ENCODE measurements at places on chromosomes 7 and 10.
A peak's percentile ranks its signal among the peaks of the same experiment; 100 is the strongest.

- peak; percentile 77 for DNase-seq
Observed at GRCh38 chr10:45000138-45000751, 478 bp upstream of the ZNF22 start.

DNA sequence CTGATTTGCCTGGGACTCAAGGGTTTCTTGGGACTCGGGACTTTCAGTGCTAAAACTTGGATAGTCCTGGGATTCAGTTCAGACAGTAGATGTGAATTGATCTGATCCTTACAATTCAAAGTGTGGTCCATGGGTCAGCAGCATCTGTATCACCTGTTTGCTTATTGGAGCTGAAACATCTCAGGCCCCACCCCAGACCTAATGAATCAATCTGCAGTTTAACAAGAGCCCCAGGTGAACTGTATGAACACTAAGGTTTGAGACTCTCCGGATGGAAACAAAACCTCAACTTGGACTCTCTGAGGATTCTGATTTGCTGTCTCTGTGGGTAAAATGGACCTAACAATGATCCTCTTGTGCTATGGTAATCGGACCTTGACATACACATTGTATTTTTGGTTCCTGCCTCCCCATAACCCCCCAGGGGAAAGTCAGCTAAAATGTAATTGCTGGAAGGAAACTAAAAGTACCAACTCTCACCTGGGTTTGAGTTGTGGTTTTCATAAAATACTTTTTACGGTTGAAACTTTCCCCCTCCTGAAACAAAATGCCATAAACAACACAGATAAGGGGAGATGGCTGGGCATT is 11.7 kb downstream of the CYP26A1 start:
- no peak for DNase-seq

GRCh38 chr7:114930829-114931655 is 9.1 kb downstream of the MDFIC start:
- no peak for DNase-seq

DNA sequence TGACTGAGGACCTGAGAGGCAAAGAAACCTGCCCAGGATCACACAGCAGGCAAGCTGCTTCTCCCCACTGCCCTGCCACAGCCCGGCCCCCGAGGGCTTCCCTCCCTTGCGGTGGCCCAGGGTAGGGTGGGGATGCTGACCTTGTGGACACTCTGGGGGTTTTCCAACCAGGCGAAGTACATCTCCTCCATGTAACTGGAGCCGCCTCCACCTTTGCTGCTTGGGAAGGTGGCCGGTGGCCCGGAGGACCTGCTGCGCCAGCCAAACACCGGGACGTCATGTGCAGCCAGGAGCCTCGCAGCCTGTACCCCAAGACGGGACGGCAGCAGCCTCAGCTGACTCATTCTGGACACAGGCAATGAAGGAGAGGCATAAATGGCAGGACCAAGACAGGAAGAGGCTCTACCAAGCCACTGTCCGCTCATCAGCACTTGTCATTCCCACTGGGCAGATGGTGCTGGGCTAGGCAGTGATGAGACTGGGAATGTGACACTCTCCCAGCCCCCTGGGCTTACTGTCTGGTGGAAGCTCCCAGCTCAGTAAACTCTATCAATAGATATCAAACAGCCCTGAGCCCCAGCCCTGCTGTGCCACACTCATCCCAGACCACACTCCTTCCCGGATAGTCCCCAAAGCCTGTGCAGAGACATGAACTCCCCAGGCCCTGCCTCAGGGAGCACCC is 3.7 kb downstream of the OGDHL start:
- no peak for DNase-seq

DNA sequence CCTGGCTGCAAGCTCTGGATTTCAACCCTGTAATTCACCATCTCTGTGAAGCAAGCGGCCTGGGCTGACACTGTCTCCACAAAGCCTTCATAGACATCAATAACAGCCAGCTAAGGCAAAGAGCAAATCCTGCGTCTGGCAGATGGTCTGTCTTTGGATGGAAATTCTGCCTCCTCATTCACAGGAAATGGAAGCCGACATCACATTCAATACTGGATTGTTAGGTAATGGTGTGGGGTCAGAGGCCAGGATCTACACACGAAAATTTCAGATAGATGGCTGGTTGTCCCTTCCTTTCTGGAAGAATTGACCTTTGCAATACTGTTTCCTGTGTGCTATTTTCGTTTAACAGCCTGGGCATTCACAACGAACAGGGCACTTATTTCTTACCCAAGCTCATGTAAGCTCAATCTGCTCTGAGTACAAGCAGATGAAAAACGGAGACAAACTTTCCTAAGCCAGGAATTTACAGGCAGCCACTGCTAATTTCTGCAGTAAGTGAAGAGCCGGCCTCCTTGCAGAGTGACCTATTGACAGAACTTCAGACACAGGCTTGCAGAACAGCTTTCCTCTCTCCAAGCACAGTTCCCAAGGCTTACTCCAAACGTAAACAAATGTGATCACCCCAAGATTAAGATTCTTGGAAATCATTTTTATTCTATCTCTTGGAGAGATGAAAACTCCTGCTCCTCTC is 3.1 kb upstream of the ADAM12 start:
- peak; percentile 79 for DNase-seq

- DNase-seq = no peak
Observed at GRCh38 chr10:86073199-86073977, 293.2 kb downstream of the GRID1 start.

- no peak for DNase-seq
Observed at GRCh38 chr10:13970957-13971353, 359.8 kb downstream of the FRMD4A start.

DNA sequence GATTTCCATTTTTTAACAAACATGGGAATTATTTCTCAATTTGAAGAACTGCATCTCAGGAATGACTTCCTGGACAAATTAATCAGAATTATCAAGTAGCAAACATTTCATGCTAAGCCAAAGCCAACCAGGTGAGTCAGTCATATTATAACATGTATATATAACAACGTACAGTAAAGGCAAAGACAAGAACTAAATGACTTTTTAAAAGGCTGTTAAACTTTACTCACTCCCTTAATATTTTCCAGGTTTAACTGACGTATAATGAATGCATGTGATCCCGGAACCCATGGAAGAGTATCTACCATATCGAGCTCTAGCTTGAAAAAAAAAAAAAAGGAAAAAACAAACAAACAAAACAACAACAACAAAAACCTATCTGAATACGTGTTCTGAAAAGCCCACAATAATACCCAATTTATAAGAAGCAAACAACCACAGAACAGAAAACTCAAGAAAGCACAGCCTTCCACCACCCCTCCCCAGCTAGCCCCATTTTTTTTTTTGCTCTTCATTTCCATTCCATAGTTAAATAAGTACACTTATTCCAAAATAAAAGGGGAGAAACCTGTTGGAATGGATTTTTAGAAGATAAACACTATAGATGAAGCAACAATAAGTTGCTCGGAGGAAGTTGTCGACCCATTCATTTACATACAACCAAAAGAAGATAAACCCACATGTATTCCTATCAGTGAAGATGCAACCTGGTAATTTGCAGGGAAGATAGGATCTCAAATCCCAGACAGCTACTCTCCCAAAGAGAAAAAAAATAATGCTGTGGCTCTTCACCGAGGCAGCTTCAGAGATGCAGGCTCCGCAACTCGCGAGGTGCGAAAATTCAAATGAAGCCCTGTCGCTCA is 537 bp downstream of the NAPEPLD start:
- no peak for DNase-seq

DNA sequence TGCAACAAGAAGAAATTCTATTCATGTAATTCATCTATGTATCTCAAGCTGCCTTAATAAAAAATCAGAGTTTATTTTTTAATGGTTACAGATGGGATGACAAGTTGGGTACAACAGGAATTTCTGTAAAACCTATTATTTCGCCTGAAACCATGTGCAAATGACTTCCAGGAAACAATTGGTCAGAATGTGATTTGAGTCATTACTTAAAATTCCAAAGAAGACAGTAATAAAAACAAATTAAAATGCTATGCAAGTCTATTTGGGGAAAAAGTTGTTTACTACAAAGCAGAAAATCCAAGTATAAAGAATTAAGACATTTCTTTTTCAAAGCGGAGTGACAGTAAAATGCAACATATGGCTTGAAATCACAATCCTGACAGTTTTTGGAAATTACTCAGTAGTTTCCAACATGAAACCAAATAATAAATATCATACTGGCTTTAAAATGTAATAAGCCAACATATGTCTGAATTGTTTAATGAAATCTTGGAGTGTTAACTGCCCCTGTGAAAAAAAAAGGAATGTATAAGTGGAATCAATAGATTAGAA is 41.5 kb upstream of the SEMA3C start:
- DNase-seq = no peak

GRCh38 chr10:81081887-81082620 is 544.4 kb downstream of the SH2D4B start:
- no peak for DNase-seq

- DNase-seq = no peak
Observed at GRCh38 chr7:13907831-13908230, 81.6 kb downstream of the ETV1 start.

GRCh38 chr7:117755136-117755535 is 118.1 kb downstream of the CTTNBP2 start:
- no peak for DNase-seq

GRCh38 chr10:59126991-59127390 is 49.5 kb upstream of the PHYHIPL start:
- no peak for DNase-seq

DNA sequence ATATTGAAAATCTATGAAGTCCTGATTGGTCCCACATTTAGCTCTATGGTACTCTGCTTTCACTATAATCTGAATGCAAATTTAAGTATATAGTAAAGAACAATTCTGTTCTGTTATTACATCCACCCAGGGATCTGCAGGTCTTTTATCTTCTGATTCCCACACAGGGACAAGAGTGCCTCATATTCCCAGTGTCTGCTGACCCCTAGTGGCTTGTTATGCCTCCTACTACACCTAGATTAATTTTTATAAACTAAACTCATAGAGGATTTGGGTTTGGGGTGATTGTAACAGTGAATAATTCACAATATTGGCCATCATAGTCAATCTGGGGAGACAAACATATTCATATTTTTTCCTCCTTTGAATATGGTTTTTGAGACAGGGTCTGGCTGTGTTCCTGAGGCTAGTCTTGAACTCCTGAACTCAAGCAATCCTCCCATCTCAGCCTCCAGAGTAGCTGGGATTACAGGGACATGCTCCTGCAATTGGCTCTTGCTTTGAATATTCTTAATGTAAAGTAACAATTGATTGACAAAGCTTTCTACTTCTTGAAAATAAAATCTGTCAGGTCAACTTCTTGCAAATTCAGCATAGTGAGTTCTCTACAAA is 282.1 kb downstream of the KCND2 start:
- peak; percentile 72 for DNase-seq

- no peak for DNase-seq
Observed at GRCh38 chr10:47443145-47443544, 40.8 kb downstream of the ANXA8 start.

- no peak for DNase-seq
Observed at GRCh38 chr7:16785321-16785720, 19.5 kb downstream of the AGR2 start.

GRCh38 chr10:28410420-28411135 is 107.7 kb upstream of the MPP7 start:
- DNase-seq = peak; percentile 13

DNA sequence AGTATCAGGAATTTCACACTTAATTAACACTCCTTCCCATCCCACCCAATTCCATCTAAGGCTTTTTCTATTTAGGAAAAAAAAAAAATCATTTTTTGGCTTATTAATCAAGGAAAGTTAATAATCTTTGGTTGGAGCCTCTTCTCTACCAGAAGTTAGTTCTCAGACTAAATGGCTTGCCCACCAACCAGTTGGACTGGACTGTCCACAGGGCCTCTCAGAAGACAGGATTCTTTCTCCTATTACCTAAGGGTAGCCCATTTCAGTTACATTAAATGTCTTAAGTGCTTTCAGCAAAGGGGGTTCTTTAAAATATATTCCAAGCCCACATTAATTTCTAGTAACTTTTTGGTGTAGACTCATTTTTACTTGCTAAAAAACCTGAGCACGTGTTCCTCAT is 35.2 kb downstream of the GLUD1 start:
- no peak for DNase-seq

GRCh38 chr7:29331163-29331562 is 136.6 kb downstream of the CHN2 start:
- no peak for DNase-seq

DNA sequence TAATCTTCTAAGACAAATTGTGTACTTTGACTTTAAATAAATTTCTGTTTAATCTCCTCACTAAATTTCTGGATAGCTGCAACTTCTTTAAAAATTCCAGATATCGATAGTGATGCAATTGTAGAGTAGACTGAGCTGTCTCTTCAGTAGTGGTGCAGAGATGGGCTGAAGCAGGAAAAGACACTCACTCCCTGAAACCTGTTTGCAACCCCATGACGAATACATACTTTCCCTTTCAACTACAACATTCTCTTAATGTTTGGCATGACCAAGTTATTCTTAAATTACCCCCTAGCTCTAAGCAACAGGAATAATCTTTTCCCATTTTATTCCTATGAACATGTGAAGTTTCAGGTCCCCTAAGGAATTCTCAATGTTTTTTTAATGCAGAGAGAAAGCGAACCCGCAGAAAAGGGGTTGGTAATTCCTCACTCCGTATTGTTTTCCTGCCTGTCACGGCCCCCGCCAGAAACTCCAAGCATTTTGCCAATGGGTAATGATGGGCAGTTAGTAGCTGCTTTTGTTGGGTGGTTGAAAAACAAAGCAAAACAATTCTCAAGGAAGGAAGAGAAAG is 1.3 kb downstream of the THSD7A start:
- peak; percentile 55 for DNase-seq

DNA sequence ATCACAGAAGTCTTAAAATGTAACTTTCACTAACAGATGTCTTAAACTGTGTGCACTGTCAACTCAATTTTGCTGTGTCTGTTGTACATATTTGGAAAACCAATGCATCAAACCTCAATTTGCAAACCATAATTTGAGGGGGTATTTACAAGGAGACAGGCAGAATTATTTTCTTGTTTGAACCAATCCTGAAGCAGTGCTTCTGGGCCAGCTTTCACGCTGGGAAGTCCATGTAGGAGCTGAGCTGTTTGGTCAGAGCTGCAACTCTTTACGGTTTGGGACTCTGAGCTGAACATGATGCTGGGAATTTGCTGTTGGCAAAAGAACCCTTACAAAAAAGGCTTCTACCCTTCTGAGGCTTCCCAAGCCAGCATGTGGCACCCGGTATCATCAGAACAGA is 43.2 kb upstream of the EPC1 start:
- DNase-seq = no peak

GRCh38 chr7:102313997-102314780 is 27.5 kb downstream of the SH2B2 start:
- DNase-seq = no peak

- DNase-seq = no peak
Observed at GRCh38 chr7:132666774-132667172, 90.5 kb upstream of the PLXNA4 start.

DNA sequence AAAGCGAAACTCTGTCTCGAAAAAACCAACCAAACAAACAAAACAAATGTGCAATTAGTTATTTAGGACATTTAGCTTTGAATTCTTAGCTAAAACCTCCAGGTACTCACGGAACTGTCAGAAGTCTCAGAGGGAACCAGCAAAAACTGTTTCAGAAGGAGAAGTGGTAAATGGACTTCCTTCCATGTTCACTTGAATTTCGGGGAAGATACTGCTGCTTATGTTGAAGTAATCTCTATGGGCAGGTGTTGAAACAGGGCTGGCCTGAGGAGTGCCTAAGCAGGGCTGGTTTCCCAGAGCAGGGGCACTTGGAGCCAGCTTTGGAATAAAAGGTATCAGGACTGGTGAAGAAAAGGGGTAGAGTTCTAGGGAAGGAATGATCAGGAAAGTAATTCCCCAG is 2.4 kb upstream of the EXOC6 start:
- no peak for DNase-seq

- no peak for DNase-seq
Observed at GRCh38 chr10:80949785-80950184, 412.1 kb downstream of the SH2D4B start.
